EL (cell line): ENCODE measurements at places on chromosomes 5 and 9.

DNA sequence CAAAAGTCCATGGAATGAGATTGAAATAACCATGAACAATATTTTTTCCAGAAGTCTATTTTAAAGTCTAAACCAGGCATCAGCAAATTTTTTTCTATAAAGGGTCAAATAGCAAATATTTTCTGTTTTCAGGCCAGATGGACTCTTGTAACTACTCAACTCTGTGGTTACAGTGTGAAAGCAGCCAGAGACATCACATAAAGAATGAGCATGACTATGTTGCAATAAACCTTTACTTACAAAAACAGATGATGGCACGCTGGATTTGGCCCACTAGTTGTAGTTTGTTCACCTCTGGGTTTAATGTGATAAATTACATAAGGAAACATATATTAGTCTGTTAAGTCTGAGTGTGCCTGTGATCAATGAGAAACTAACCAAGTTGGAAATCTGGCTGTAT, 319.2 kb downstream of the TRPM3 start:
- DNase-seq, result peak; percentile 9

GRCh38 chr9:1173211-1173610, 123.1 kb downstream of the DMRT2 start:
- peak; percentile 73 for DNase-seq

DNA sequence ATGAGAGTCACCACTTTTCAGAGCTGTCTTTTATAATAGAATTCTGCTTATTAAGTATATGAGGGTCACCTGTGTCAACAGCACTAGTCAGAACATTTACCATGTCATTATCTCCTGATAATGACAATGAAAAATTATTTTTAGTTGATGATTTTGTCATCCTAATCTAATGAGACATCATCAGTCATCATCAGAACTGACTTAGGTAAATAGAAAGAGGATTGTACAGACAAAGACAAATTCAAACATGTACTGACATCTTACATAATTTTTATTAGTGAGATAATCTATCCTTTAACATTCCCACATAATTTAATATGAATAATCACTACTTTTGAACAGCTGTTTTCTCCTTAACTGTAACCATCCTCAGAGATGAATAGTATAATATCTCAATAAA, 22.6 kb downstream of the CDH9 start:
- DNase-seq, result no peak

DNA sequence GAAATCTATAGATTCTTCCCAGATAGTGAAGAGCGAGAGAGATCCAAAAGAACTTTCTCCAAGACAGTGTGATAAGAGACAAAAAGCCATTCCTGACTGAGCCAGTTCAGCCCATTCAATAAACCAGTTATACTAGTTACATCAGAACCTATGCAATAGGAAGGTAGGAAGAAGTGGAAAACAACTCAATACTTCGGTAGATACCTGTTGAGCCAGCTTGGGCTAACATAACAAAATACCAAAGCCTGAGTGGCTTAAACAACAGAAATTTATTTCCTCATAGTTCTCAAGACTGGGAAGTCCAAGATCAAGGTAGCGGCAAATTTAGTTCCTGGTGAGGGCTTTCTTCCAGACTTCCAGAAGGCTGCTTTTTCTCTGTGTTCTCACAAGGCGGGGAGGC, 214.5 kb upstream of the GRAMD2B start:
- no peak for DNase-seq

GRCh38 chr5:146595088-146595487, 79.1 kb upstream of the GPR151 start:
- no peak for DNase-seq

DNA sequence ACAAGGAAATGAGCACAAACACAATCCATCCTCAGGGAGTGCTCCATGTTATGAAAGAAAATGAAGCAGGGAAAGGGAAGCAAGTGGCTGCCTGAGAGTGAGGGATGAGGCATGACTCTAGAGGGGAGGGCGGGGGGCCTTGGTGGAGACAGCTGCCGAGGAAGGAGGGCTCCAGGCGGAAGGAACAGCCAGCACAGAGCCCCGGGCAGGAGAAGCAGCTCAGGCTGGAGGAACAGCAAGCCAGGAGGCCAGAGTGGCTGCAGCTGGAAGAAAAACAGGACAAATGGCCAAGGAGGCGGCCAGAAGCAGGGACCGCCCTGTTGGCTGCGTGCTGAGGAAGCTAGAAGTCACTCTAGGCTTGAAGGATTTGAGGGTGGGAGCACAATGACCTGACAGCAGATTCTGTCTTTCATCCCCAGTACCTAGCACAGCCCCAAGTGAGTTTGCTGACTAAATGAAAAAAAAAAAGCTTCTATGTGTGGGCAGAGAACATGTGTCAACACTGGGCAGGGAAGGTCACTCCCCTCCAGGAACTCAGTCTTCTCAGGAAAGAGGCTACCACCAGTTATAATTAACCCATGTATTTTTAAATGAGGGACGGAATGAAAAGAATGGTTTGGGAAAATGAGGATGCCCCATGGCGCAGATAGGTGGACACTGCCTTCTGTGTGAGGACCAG, 142.8 kb downstream of the DCP2 start:
- DNase-seq, result no peak

DNA sequence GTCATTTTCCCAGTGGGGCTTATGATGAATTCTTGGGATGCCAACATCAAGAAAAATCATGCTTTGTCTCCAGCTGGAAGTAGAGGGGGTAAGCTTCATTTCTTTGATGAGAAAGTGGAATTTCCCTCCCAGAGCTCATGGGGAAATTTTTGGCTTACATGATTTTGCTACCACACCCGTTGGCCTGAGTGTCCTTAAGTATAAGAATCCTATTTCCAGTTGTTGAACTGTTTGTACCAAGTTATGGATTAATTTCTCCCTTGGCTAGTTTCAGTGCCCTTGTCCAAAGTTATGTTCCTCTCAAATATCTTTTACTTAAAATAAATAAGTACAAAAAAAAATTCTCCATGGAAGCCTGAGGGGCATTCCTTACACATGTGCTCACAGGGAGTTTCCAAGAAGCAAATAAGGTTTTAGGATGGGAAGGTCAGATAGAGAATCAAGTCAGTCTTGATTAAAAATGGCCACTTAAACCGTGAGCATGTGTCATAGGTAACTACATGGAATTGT, 82.3 kb downstream of the PTCD2 start:
- DNase-seq, result peak; percentile 88

DNA sequence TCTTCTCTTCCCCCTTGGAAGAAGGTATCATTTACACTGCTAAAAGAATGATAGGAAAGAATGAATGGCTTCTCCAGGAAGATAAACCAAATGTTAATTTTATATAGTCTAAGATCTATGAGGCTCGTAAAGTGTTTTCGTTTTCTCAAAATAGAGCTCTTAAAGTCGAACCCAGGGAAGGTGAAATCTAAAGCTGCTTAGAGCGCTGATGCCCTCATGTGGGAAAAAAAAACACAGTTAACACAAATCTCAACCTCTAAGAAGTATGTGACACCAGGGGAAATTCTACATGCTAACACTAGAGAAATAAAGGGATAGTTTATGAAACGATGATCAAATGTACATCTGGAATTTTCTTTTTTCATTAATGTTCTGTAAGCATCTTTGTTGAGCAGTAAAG, 257.9 kb downstream of the RASEF start:
- DNase-seq, result no peak

GRCh38 chr5:94983861-94984535, 300.9 kb downstream of the MCTP1 start:
- peak; percentile 61 for DNase-seq

- DNase-seq, result peak; percentile 88
Measured at GRCh38 chr9:70924380-70924779, 197.0 kb downstream of the TRPM3 start.

GRCh38 chr5:176653401-176654385, 6.4 kb downstream of the TSPAN17 start:
- DNase-seq, result no peak

DNA sequence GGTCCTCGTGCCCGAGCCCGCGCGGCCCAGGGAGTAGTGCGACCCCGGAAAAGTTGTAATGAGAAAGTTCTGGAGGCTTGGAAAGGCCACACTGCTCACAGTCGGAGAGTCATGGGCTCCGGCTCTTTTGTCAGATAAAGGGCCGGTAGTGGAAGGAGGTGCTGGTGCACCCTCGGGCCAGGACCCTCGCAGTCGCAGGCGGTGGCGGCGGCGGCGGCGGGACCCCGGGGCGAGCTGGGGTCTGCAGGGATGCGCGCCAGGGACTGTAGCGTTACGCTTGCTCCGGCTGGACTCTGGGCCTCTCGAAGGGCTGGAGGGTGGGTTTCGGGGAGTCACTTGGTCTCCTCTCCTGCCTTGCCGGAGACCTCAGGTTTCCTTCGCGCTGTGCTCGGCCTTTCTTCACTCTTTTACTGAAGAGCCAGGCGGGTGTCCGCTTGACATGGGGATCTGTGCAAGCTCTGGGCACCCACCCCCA, 1.5 kb downstream of the RORB start:
- no peak for DNase-seq

DNA sequence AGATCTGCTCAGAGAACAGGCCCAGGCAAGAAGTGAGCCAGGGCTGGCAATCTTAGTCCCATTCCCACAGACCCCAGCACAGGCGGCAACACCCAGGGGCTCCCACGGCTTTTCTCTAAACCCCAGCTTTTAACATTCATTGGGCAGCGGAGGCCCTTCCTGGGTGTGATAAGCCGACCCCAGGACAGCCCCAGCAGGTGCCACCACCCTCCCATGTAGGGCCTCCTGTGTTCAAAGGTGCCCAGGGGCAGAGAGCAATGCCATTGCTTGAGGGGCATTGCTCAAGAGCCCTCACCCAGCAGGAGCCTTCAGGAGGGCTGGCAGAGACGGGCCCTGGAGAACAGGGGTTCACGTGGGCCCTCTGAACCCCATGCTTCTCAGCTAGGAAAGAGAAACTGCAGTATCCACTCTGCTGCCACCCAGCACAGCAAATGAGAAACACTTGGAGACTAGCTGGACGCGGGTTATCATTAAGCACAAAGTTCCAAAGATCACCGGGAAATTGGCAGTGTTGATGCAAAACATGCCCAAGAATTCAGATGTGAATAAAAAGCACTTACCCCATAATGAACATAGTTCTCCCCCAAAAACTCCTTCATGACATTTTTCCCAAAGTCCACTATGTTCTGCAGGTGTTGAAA, 13.9 kb downstream of the IPPK start:
- DNase-seq, result no peak

DNA sequence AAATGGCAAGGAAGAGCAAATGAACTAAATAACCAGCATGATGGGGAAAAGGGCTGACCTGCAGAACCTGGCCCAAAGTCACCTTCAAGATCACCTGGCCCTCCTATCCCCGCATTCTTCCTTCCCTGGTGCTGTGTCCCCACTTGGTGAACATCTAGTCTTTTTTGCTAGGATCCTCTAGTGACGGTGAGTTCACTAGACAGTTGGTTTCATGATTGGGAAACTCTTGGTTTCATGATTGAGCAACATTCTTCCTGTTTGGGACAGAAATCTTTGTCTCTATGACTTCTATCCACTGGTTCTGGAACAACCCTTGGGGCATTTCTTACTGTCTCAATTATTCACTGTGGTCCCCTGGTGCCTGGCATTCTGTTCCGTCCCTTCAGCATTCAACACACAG, 50.2 kb upstream of the DAB2IP start:
- DNase-seq, result peak; percentile 30

DNA sequence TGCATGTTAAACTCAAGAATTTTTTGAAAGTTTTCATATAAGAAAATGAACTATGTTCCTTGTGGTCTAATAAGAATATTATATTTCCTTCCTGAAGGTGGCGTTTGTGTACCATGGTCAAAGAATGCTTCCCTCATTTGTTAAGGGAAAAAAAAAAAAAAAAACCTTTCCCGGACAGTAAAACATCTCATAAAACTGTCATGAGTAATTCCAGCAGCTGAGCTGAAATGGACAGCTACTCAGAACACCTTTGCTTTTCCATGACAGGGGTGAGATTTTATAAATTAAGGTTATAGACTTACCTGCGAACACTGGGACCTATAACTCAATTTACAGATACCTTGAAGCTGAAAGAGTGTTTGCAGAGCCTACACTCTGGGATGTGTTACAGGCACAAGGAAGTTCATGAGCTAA, 113.2 kb upstream of the RANBP3L start:
- peak; percentile 52 for DNase-seq

- peak; percentile 27 for DNase-seq
Measured at GRCh38 chr5:79567926-79568549, 44.2 kb upstream of the TENT2 start.

GRCh38 chr5:38667499-38667776, 111.0 kb upstream of the LIFR start:
- no peak for DNase-seq

DNA sequence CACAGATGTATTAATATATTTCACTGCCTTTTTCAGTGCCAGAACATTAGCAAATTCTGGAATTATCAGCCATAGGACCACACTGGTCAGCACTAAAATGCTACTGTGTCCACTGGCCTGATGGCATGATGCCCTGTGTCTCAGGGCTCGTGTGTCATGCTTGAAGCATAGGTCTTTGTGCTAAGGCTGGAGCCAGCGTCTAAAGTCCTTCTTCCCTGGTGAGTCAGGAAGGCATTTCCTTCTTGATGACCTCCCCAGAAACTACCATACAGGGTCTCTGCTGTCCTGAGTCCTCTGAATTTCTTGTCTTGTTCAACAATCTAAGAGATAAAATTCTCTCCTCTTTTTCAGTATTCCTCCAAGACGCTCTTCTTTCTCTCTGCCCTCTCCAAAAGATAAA, 489.9 kb downstream of the PSAT1 start:
- peak; percentile 87 for DNase-seq

DNA sequence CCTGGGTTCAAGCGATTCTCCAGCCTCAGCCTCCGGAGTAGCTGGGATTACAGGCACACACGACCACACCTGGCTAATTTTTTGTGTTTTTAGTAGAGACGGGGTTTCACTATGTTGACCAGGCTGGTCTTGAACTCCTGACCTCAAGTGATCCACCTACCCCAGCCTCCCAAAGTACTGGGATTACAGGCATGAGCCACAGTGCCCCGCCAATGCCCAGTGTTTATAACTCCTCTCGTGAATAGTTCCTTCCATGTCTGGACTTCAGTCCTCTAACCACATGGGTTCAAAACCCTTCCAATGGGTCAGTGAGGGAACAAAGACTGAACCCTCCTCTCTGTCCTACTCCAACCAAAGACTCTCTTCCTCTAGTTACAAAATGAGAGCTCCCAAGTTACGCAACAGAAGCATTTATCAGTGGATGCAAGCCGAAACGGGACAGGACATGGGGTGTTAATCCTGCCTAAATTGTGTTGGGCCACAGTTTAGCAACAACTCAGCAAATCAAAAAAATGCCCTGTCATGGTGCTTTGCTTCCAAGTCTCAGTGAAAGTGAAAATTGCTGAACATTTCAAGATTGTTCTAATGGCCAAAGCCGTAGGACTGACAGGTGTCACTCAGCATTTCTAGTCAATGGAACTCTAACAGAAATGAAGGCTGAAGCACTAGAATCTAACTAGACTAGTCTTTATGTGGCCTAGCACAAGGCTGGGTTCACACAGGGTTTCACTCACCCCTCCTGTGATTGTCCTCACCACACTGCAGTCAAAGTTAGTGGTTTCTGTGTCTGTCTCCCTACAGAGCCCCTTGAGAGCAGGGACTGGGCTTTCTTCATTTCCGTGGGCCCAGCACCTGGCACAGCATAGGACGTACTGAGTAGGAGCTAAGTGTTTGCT, 3.2 kb upstream of the TMEM245 start:
- DNase-seq, result no peak

- DNase-seq, result no peak
Measured at GRCh38 chr5:10377081-10377480, 23.6 kb downstream of the MARCHF6 start.
